ENCODE measurements at places on chromosomes 6 and 20. TPM values are rescaled to one million over a fixed set of nuclear protein-coding genes. Genes with fewer than 3 reads are reported as not detected.

IL20RA gene
- total RNA-seq = 0.15 TPM

C6orf52 gene
- total RNA-seq = 2.1 TPM

EPHA7 gene
- 0.15 TPM for total RNA-seq

SCRT2 gene
- not detected for total RNA-seq

HS3ST5 gene
- not detected for total RNA-seq

ESR1 gene
- total RNA-seq = not detected

EYS gene
- total RNA-seq = 0.02 TPM

RIPPLY2 gene
- total RNA-seq = 0.32 TPM

IRF4 gene
- 0.25 TPM for total RNA-seq

BAG2 gene
- total RNA-seq = 7.6 TPM

NXT1 gene
- total RNA-seq = 70.5 TPM

COL9A1 gene
- total RNA-seq = not detected

MLIP gene
- total RNA-seq = not detected

BTNL2 gene
- total RNA-seq = not detected

SMOC2 gene
- not detected for total RNA-seq

SSTR4 gene
- total RNA-seq = 0.32 TPM

AIG1 gene
- 24.4 TPM for total RNA-seq

KCNQ5 gene
- total RNA-seq = 1.5 TPM

FAM83B gene
- total RNA-seq = not detected

Measured in A549 treated with Hydrocortisone at 1 μM for 4 hours (cell line).